CD4-positive, alpha-beta T cell treated with Interleukin-4 for 4 hours (primary cell): ENCODE measurements at places on chromosomes 2 and 18.

GRCh38 chr2:211879323-211879722 lies 659.3 kb downstream of the ERBB4 start:
- no peak for DNase-seq

- DNase-seq: no peak
Observed at GRCh38 chr2:159202568-159203071, 83.9 kb downstream of the WDSUB1 start.

- no peak for DNase-seq
Observed at GRCh38 chr2:133338224-133338623, 230.0 kb downstream of the NCKAP5 start.

- peak; percentile 2 for DNase-seq
Observed at GRCh38 chr18:13680612-13681011, 45.7 kb downstream of the FAM210A start.

DNA sequence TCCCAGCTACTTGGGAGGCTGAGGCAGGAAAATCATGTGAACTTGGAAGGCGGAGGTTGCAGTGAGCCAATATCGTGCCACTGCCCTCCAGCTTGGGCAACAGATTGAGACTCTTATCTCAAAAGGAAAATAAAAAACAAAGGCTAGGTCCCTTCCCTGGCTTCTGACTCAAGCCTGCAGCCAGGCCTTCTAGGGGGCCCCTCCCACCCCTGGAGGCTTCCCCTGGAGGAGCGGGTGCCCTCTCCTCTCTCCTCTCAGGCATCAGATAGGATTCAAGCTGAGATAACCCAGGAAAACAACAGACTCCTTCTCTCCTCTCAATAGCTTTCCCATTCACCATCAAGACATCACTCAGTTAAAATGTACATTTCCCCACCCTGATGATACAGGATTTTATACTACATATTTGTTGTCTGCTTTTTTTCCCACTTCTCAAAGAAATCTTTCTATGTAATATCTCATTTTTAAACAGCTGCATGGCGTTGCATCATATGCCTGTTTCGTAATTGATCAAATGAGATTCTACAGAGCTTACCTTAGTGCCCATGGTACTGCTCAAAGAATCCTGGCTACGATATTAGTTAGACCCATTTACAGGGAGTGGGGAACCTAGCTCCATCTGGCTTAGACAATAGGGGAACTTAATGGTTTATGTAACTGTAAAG lies 20.6 kb upstream of the C2orf72 start:
- DNase-seq: no peak

GRCh38 chr18:77038182-77038858 lies 94.3 kb downstream of the MBP start:
- DNase-seq: no peak

DNA sequence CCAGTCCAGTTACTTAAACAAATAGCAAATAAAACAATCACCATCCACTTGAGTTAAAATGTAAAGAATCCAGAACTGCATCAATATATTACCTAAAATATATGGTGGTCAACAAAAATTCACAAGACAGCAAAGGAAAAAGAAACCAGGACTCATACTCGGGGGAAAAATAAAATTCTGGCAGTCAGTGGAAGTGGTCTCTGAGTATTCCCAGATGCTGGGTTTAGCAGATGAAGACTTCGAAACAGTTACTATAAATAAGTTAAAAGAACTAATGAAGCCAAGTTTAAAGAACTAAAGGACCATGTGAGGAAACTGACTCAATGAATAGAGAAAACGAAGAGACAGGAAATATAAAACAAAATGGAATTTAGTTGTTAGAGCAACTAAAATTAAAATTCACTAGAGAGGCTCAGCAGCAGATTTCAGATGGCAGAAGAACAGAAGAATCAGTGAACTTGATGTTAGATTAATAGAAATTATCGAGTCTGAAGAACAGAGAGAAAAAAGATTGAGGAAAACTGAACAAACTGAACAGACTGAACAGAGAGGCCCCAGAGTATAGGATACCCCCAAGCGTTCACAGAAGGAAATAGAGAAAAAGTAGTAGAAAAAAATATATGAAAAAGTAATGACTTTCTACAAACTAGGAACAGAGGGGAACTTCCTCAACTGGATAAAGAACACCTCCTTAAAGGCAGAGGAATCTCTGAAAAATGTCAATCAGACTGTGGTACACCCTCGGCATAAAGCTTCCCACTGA lies 27.9 kb downstream of the MGAT4A start:
- DNase-seq: no peak

DNA sequence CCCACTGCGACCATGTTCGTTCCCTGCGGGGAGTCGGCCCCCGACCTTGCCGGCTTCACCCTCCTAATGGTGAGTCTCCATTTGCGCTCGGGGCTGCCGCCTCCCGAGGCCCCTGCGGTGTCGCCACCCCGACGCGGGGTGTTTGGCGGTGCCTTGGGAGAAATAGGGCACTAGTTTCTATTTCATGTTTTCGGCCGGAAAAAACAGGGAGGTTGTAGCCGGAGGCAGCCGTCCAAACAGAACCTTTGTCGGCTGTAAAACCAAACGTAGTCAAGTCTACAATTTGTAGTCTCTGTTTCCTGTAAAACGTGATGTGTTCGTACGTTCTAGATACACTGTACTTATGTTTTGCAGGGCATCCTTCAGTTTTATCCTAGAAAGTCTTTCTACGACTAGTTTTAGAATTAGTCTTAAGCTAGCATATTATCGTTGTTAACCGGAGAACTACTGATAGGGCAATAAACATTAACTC lies 290 bp downstream of the PSMG2 start:
- DNase-seq: no peak

DNA sequence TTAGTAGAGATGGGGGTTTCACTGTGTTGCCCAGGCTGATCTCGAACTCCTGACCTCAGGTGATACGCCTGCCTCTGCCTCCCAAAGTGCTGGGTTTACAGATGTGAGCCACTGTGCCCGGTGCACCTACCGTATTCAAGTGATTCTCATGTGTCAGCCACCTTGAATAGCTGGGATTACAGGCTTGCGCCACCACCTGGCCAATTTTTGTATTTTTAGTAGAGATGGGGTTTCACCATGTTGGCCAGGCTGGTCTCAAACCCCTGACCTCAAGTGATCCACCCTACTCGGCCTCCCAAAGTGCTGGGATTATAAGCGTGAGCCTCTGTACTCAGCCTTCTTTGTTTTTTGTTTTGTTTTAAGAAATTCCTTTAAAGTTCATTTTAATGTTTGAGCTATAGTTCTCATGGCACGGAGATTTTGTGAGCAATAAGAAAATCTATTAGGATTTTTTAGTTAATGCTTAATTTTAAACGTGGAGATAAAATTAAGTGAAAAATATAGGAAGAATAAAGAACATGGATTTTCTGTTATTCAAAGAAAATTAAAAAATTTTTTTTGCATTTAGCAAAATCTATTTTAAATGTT lies 242.6 kb downstream of the PHLPP1 start:
- peak; percentile 51 for DNase-seq

DNA sequence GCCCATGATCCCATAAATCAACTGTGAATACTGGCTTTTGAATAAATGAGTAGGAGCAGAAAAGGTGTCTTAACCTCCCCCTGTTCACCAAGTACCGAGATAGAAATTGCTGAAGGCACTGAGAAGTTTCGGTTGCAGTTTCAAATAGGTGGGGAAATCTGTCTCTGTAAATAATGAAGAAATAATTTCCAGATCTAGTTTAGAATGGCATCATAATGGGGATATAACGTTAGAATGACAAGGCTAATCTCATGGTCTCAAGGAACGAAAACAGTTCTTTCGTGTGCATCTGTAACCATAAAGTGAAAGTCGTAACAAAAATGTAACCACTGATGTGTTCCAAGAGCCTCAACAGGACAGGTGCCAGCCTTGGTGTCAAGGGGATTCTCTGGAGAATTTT lies 49.9 kb upstream of the TMEM18 start:
- DNase-seq: no peak

- DNase-seq: no peak
Observed at GRCh38 chr2:16763493-16763899, 97.9 kb upstream of the CYRIA start.

DNA sequence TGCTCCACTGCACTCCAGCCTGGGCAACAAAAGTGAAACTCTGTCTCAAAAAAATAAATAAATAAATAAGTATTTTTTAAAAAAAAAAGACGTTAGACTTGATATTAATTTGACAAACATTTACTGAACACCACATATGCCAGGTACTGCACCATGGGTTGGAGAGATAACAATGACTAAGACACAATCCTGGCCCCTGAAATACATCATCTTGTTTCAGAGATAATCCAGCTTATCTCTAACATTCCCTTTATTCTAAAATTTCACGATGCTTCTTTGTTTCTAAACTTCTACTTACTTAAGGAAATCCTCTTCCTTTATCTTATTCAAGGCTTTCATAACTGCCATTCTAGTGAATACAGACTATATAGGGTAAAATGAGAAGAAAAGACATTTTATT lies 55.0 kb upstream of the PEX13 start:
- no peak for DNase-seq

GRCh38 chr2:9703085-9703678 lies 72.4 kb upstream of the YWHAQ start:
- peak; percentile 99 for DNase-seq
